M059J (cell line): ENCODE measurements at places on chromosomes 12 and 14. TPM values are rescaled to one million over a fixed set of nuclear protein-coding genes. Genes with fewer than 3 reads are reported as not detected.

Gene TAS2R31
- total RNA-seq = 0.12 and 0.27 TPM in 2 replicates

Gene APOF
- total RNA-seq = not detected in 2 replicates

DNA sequence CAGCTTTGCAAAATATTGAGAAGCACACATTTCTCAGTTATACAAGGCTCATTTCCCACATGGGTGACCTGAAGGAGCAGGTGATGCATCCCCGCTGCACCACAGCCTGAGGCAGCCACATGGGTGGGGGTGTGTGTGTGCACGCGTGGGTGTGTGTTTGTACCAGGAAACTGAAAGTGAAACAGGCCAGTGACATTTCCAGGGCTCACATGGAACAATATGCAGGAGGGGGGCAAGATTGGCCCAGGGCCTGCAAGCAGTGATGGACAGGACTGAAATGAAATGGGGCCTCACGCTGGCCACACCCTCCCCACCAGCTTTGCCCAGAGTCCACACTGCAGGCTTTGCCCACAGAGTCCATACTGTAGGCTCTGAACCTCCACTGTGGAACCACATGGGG is 154.2 kb upstream of the PARP11 start:
- DNase-seq = peak; percentile 21

DNA sequence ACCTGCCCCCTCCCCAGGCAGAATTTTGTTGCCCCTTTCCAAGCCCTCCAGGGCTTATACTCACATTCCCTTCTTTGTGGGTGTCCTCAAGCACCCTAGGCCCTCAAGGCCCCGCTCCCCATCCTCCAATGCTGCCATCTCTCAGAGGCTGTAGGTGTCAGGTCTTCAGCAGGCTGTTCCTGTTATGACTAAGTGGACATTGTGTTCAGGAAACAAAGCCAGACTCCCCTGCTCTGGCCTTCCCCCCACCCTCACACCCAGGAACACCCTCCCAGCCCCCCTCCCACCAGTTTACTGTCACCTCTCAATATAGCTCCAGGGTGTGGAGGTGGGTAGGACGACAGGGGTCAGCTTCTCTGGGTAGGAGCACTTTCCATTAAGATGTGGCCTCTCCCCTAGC is 1.4 kb upstream of the MYH6 start:
- DNase-seq = no peak

DNA sequence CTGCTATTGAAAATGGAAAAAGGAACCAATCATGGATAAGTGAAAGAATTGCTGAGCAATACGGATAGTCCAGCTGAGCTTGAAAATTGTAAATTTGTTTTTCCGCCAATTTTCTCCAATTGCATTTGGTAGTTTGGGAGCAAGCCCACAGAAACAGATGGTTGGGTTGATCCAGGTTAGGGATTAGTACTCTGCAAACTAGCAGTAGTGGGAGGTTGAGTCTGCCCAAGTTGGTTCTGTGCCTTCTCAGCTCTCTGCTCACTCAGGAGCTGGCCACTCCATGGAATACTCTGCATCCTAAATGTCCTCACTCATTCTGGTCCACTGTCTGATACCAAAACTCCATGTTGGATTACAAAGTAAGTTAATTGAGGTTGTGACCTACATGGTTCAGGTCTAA is 361.1 kb upstream of the ATP2B1 start:
- DNase-seq = no peak

DNA sequence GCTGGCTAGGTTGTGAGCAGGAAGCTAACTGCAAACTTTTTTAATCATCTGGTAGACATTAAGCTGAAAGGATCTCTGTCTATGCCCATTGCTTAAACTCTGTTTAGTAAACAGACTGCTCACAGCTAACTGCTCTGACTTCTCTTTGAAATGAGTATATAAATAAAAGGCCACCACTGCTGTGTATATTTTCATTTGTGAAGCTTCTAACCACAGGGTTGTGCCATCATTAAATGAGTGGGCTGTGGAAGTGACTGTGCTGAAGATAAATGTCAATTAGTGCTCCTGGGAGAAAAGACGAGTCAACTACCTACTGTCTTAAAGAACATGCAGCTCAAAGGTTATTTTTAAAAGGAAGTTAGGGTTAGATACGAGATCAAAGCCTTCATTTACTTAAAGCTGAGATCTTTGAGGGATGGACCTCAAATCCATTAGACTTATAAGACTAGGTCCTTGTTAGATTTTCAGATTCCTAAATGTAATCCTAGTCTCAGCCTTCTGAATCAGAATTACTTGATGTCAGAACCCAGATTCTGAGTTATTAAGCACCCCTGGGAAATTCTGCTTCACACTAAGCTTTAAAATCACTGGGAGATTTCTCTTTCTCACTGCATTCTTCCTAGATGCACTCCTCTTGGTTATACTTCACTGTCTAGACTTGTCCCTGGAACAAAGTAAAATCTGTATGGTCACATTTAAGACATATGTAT is 213.1 kb upstream of the FLRT2 start:
- no peak for DNase-seq
